ENCODE measurements at places on chromosomes 3 and 15.

- DNase-seq: no peak
Measured at GRCh38 chr15:77026501-77027110, 31.7 kb downstream of the PSTPIP1 start.

DNA sequence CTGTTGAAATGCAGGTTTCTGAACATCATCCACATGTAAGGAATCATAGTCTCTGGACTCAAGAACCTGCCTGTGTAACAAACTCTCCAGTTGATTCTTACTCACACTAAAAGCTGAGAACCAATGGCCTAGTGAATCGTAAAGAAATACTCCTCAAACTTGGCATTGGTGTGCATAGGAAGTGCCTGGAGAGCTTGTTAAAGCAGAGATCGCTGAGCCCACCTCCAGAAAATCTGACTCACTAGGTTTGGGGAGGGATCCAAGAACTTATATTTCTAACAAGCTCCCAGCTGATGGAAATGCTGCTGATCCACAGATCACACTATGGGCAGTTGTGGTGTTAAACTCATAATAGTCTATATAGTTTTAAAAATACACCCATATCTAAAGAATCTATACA, 55.8 kb upstream of the LMCD1 start:
- no peak for DNase-seq

DNA sequence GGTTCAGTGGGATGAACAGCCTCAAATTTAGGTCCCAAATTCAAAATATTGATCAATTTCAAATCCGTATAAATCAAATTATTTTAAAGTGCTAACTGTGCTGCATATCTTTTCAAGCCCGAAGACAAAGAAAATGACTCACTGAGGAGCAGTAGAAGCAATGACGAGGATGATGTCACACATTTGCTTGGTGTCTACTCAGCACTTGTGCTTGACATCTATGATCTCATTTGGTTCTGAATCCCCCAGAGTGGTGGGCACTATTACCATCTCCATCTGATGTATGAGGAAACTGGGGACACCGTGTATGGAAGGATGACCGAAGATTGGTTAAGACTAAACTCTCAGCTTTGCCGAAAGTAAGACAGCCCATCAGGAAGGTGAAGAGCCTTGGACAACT, 136.5 kb upstream of the CHRNA7 start:
- DNase-seq: no peak

DNA sequence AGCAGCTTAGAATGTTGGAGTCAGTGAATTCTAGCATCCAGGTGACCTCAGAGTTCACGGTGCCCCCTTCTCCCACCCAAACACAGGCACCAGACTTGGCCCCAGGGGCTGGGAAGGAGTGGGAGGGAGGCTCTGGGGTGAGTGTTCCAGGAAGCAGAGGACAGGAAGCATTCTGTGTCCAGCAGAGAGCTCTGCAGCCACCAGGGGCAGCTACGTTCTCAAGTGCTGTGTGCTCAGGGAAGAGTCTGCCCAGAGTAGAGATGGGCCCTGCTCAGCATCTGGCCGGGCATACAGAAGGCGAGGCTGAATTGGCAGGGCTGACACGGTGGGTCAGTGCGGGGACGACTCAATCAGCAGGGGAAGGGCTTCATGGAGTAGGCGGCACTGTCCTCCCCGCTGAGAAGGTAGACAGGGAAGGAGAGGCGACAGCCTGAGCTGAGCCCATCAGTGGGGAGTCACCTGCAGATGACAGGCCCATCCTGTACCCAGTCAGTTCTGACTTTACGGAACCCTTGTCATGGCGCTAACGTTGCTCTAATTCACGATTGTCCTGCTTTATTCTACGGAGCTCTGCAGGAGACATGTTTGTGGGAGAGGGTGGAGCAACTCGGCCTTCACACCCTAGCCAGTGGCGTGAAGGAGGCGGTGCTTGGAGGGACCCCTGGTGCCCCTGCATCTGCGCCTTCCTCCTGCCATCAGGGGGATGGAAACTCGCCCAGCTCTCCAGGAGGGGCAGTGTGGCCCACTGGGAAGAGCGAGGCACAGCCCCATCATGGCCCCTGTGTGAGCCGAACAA, 82.2 kb downstream of the C3orf70 start:
- no peak for DNase-seq

GRCh38 chr3:27644941-27645340, 77.2 kb downstream of the EOMES start:
- DNase-seq: no peak

DNA sequence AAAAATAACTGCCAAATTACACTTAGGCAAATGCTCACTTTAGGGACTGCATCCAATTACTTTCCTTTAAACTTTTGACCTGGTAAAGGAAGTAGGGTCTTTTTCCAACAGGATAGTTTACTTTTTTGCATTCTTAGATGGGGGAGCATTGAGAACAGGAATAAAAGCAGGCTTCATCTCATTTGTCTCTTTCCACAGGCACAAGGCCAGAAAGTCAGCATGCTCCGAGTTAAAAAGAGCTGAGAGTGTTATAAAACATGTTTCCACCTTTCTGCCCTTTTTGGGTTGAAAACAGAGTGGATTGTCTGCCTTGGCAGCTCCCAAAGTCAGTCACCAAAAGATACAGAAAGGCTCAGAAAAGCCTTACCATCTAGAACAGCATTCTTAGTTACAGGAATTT, 404.9 kb upstream of the ALCAM start:
- DNase-seq: no peak

DNA sequence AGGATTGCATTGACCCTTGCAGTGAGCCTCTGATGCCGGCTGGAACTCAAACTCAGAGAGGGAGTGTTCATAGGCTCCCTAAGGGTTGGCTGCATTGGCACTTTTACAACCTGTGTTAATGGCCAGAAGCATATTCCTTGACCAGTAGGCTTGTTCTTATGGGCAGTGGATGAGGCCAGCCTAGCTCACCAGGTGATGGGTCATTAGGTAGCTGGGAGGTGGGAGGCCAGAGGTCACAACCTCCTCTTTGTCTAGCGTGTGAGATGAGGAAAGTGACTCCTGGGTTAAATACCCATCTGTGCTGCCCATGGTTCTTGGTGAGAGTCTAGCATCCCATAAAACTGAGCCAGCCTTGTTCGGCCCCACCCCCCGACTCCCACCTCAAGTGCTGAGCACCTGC, 275.7 kb upstream of the CTNNB1 start:
- no peak for DNase-seq

DNA sequence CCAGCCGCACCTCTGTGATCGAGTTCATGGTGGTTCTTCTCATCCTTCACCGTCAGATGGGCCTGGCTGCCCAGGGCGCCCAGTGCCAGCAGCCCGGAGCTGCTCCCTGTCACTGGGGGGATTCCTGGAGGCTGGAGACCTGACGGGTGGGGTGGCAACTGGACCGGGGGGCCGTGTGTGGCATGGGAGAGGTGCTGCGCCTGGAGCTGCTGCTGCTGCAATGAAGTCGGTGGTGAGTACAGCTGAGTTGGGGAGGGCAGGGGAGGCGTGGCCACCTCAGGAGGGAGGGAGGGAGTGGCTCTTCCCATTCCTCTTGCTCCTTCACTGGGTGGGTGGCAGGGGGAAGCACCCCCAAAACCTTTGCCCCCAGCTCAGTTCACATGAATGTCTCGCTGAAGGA, 31.7 kb downstream of the TLE3 start:
- DNase-seq: no peak

DNA sequence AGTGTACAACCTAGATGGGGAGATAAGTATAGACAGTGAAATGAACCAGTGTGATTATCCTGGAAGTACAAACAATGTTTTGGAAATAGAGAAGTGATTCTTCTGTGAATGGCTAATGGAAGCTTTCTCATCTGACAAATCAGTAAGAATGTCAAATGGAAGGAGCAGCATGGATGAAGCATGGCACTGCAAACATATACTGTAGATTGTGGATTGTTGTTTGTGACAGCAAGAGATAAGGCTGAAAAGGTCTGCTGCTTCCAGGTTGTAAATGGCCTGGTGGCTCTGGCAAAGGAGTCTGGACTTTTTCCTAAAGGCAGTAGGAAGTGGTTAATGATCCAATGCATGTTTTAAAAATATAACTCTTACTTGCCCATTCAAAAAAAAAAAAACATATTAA, 71.3 kb downstream of the FBN1 start:
- no peak for DNase-seq

GRCh38 chr15:82263350-82263749, 732 bp downstream of the SAXO2 start:
- DNase-seq: peak; percentile 15

DNA sequence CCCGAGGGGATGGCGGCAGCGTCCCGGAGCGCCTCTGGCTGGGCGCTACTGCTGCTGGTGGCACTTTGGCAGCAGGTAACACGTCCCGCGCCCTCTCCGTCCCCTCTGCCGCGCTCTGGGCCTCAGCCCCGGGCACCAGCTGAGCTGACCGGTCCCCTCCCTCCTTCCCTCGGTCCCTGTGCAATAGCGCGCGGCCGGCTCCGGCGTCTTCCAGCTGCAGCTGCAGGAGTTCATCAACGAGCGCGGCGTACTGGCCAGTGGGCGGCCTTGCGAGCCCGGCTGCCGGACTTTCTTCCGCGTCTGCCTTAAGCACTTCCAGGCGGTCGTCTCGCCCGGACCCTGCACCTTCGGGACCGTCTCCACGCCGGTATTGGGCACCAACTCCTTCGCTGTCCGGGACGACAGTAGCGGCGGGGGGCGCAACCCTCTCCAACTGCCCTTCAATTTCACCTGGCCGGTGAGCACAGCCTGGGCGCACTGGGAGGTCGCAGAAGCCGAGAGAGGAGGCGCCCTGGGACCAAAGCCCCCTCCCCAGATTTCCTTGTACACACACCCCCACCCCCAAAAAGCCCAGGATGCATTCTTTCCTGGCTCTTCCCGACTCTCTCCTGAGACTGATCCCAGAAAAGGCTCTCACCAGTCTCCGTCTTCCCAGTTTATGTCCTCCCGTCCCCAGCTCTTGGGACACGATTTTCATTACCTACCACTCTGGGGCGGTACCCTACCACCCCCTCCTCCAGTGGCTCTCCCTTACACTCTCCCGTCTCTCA, 705 bp downstream of the DLL4 start:
- DNase-seq: no peak

GRCh38 chr15:77983708-77984445, 93.6 kb downstream of the TBC1D2B start:
- DNase-seq: no peak

DNA sequence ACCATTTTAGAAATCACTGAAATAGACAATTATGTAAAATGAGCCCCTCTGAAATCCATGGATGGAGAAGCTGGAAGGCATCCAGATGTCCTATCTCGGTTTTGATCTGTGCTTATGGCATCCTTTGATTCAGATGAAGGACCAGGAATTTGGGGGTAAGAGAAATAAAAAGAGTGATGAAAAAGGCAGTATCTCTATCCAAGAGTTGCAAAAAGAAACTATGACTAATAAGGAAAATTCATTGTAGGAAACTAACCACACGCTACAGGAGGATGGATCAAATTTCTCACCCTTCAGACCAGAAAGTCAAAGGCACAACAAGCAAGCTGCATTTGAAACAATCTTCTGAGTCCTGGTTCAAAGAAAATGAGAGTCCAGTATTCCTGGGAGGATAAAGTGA, 34.8 kb downstream of the SRGAP3 start:
- DNase-seq: no peak

DNA sequence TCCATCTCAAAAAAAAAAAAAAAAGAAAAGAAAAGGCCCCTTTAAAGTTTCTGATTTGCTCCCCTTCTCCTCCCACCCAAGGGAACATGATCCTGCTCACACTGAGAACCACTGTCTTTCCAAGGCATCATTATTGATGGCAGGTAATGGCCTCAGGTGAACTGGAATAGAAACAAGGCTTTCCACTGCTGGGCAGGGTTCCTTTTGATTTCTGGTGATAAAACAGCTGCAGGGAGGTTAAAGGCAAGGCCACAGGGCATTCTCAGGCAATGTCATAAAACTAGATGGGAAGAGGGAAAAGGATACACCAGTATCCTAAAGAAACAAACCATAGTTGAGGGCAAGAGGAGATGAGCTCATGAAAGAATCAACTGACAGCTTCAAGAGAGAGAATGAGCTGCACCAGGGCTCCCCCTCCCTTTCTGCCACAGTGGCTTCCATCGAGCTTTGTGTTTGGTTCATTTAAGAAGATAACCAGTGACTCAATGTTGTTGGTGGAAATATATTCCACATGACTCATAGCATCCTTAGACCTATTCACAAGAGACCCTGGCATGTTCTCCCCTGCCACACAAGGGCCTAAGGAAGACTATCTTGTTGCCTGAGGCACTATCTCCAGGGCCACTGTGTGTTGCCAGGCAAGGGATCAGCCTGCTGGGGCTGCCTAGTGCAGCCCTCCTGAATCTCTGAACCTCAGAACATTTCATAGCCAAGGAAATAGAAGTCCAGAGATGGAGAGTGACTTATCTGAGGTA, 86.4 kb downstream of the WDR76 start:
- DNase-seq: no peak

DNA sequence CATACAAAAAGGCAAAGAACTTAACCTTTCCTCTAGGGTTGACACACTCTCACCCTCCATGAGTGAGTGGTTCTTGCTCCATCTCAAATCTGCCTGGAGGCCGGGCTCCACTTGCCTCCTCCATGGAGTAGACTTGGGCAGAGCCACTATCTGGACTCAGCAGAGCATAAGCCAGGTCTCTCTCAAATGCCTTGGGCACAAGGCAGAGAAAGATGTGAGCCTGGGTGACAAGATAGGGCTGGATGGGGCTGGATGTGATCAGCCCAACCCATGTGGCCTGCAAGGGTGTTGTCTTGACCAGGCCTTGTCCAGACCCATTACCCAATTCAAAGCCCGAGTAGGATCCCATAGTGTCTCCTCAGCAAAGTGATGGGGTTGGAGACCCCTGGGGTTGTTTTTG, 4.2 kb upstream of the RPL29 start:
- DNase-seq: no peak

- DNase-seq: no peak
Measured at GRCh38 chr15:100008258-100008657, 275.0 kb upstream of the LYSMD4 start.

- no peak for DNase-seq
Measured at GRCh38 chr15:27648359-27648758, 450.8 kb downstream of the OCA2 start.

- no peak for DNase-seq
Measured at GRCh38 chr3:194496217-194496919, 9.6 kb upstream of the ATP13A3 start.

DNA sequence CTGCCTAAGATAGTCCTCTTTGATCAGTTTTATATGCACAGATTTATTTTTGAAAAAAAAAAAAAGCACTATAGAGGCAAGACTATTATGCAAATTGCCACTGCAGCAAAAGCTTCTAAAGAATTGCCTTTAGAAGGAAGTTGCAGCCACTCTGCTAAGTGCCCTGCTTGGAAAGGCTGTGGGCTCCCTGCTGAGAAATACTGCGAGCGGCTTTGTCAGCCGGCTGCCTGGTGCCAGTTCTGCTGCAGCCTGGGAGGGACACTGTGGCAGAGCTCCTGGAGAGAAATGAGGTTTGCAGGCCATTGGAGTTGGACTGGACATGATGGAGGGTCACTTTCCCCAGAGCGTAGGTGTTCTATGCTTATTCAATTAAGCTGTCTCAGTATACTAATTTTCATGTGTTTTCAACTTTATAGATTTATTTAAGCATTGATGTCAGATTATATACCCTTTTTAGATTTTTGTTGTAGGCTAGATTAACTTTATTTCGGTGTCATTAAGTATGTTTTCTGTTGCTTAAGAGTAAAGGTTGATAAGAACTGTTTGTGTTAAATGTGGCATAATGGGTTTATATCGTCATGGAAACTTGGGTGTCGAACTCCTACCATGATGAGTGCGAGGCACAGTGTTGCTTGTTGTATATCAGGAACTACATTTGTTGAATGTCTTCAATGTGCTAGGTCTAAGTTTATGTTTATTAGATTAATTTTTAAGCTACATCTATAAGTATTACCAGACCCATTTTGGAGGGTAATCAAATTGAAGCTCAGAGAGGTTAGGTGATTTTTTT, 6.6 kb downstream of the MAP2K5 start:
- DNase-seq: peak; percentile 94

Measured in HAP-1 (cell line).